ENCODE measurements at places on chromosomes 13 and 19.
A peak's percentile ranks its signal among the peaks of the same experiment; 100 is the strongest.

DNA sequence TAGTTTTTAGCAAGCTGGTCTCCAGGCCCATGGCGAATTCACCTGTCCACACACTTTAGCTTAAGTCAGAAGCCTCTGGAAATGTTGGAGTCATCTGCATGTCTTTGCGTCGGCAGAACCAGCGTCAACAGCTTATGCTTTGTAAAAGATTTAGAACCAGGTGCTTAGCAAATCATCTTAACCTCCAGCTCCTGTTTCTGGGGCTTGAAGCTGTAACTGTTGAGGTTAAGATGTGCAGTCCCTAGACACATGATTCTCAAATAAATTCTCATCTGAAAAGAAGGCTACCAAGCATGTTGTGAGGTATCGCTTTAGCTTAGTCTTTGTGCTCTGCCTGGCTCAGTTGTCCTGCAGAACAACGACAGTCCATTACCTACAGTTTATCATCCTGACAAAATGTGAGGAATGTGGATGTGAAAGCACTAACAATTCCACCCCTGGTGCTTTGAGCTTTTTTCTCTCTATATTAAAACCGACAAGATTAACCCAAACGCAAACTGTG, 4.4 kb downstream of the EFNB2 start:
- DNase-seq, result no peak

DNA sequence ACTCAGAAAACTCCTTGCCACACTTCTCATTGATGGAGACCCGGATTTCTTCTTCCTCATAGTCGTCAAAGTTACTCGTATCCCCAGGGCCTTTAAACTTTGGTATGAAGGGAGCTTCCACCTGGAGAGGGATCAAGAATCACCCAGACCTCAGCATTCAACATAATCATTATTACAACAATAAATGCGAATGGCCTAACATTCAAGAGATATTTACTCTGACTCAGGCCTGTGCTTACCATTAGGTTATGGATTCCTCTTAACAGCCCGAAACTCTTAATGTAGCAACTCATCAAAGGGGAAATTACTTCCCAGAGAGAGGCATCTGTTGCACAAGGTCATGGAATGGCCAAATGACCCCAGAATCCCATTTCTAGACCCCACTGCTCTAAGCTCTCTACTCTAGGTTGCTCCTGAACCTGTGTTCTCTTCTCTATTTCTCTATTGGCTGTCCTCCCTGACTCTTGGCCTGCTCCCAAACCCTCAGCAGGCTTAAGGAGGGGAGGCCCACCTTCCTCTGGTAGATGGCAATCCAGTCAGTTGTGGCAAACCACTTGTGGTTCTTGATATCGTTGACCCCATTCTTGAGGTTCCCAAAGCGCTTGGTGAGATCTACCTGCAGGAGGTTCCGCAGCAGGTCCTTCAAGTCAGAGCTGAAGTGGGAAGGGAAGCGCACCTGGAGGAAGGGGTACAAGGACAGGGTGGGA, 2.7 kb upstream of the SAMD1 start:
- no peak for DNase-seq

DNA sequence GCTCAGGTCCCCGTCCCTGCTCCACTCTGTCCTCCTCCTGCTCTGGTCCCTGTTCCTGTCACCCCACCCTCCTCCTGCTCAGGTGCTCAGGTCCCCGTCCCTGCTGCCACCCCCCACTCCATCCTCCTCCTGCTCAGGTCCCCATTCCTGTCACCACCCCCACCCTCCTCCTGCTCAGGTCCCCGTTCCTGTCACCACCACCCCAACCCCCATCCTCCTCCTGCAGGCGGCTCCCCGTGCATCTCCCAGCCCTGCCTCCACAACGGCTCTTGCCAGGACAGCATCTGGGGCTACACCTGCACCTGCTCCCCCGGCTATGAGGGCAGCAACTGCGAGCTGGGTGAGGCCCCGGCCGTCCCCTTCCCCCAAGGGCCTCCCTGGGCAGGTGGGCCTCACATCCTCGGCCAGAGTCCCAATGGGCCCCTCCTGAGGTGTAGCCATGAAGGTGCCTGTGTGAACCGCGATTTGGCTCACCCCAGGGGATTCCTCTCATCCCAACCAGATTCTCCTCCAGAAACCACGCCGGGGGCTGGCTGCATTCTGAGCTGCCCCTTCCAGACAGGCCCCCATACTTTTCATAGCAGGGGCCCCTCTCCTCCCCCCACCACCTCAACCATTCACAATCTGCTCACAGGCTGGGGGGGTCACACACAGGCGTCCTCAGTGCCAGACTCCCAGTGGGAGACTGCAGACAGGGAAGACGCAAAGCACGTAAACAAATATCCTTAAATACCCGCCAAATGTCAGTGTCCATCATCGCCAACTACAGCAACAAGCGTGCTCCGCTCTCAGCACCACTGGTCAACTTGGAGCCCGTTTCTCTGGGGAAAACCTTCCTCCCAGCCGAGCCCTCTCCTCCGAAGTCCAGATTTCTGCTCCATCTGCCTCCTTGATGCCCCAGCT, 4.6 kb downstream of the PROZ start:
- no peak for DNase-seq

- no peak for DNase-seq
Observed at GRCh38 chr13:35549481-35549880, 73.0 kb upstream of the MAB21L1 start.

DNA sequence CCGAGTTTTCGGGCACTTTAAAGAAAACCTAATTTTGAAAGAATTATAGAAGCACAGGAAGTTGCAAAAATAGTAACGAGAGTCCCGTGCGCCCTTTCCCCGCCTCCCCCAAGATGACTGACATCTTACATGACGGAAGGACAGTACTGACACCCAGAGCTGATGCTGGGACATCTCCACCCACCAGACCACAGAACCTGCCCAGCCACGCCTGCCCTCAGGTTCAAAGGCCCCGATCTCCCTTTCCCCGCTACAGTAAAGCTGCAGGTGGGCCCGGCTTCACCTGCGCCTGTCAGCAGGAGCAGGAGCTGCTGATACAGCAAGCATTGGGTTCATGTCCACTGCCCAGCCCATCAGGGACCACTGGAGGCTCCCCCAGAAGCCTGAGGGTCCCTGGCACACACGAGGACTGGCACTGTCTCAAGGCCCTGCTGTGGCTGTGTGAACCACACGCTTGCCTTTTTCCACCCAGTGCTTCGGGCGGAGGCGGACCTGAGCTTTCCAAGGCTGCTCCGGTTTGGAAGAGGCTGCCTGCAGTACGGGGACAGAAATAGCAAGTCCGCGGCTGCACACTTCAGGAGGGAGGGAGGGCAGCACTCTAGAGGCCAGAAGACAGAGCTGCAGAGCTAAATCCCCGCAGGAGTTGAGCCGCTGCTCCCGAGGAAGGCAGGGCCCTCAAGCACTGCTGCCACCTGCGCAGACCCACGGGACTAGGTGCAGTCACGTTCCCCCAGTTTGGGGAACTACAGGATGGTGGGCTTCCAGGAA, 8.7 kb downstream of the MAP2K2 start:
- DNase-seq, result peak; percentile 35

GRCh38 chr19:3073159-3073563, 10.9 kb upstream of the TLE5 start:
- DNase-seq, result no peak

GRCh38 chr13:114026481-114026880, 52.6 kb upstream of the C13orf46 start:
- DNase-seq, result no peak

DNA sequence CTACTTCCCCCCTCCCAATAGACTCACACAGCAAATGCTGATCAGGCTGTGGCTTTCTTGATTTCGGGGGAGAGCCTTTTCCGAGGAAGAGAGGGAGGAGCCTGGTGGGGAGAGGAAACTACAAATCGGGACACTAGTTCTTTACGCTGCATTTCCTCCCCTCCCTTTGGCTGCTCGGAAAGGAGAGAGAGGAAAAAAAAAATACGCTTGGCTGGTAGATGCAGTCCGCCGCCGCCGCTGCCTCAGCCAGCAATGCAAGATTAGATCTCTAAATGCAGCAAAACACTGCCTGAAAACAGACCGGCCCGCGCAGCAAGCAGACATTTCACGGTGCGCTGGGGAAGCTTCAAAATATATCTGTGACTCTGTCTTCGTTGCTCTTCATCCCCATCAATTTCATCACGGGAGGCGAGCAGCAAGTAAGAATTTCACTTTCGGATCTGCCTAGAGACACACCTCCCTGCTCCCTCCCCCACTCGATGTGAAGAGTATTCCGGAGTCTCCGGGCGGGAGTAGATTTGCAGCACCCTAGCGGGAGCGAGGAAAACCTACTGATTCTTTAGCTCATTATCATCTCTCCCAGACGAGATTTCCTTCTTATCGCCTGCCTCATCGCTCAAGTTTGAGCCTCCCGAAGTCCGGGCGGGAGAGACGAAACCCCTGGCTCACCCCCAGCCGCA, at the start of gene PCDH17:
PCDH17 (plus strand) TSS at position 149 of the 680 bp plus-strand sequence. CDS start 803 bp downstream, outside the sequence.
- DNase-seq, result no peak

- DNase-seq, result no peak
Observed at GRCh38 chr19:35344511-35345031, 3.1 kb upstream of the FFAR1 start.

DNA sequence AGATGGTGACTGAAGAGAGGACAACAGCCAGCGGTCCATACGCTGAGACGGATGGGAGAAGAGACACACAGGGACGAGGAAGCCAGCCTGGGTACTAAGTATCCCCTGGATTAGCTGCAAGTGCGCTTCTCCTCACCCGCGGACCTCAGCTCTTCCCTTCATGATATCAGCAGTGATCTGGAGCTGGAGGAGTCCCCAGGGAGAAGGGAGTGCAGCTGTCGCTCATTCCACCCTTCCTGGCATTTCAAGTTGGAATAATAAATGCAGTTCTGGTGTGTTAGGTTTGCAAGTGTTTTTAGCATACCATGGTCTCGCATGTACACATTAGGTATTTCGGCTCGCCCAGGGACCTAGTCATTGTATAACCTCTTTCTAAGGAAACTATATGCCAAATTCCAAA, 88.5 kb upstream of the C1QTNF9B start:
- no peak for DNase-seq

GRCh38 chr13:37769545-37769944, 100.0 kb downstream of the TRPC4 start:
- no peak for DNase-seq

DNA sequence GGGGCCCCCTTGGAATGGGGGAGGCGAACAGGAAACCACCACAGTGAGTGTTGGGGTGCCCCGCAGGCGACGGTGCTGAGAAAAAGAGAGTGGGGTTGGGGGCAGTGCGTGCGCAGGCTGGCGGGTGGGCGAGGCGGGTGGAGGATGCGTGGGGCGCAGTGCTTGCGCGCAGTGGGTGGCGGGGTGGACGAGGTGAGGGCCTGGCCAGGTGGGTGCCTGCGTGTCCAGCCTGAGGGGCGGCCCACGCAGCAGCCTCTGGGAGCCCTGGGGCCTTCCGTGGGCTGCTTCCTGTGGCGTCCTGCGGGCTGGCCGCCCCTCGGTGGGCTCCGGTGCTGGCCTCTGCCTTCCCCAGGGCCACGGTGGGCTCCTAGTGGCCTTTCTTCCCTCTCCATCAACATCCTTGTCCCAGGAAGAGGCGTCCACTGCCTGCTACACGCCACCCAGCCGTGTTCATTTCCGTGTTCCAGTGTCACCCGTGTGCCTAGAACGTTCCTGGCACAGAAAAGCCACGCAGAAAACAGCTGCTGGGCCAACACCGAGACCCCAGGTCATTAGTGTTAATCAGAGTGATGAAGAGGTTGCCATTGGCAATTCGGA, 7.1 kb downstream of the ATP11A start:
- DNase-seq, result no peak

GRCh38 chr13:44133626-44134025, 240.0 kb upstream of the SERP2 start:
- no peak for DNase-seq

GRCh38 chr13:36436811-36437210, 4.5 kb downstream of the CCNA1 start:
- DNase-seq, result no peak

DNA sequence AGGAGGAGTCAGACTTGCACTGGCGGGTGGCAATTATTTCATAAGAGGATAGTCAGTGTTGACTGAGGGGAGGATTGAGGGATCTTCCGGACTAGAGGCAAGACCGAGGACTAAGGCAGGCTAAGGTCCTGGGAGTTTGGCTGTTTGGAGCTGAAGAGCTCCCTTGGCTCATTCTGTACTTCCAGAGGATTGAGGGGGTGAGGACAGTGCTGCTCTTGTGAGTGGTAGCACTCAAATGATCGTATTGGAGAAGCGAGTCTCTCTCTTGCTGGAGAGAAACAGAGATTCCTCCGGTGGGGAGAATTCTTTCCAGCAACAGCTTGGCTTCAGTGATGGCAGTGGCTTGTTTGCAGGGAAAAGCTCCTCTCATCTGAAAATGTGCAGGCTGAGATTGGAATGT, 47.1 kb downstream of the ING1 start:
- DNase-seq, result no peak

DNA sequence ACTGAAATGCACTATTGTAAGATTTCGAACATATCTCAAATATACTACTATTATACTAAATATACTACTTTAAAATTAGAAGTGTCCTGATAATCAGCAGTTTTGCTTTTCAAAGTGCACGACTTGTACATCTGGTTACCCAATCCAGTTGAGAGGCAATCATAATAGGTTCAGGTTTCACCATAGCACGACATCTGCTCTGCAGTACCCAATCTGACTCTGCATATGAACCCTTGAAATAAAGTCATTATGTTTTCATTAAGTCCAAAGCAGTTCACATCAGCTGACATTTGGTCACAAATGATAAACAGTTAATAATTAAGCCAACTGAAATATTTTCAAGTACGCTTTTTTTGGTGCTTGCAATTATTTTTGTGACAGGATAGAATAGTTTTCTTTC, 90.6 kb downstream of the PCDH9 start:
- no peak for DNase-seq

GRCh38 chr19:54137699-54138488, at the start of gene CNOT3:
TSS of gene CNOT3 (plus strand) at chr19:54137762. CDS start at chr19:54142979, 5,217 bp downstream.
- no peak for DNase-seq

GRCh38 chr13:57877601-57878000, 246.1 kb downstream of the PCDH17 start:
- DNase-seq, result no peak

DNA sequence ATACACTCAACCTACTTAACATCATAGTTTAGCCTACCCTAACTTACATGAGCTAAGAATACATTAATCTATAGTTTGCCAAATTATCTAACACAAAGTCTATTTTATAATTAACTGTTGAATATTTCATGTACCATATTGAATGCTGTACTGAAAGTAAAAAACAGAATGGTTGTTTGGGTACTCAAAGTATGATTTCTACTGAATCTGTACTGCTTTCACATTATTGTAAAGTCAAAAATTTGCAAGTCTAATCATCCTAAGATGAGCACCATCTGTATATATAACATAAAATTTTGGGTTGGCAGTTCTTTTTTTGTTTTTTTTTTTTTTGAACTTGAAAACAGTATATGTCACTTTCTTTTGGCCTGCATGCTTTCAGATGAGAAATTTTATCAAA, 1212.6 kb downstream of the SLITRK5 start:
- no peak for DNase-seq

- peak; percentile 45 for DNase-seq
Observed at GRCh38 chr19:13974073-13974472, 21.8 kb downstream of the DCAF15 start.

GRCh38 chr13:26758496-26759157, 2.0 kb downstream of the GPR12 start:
- no peak for DNase-seq

- no peak for DNase-seq
Observed at GRCh38 chr13:51113969-51114368, 2.9 kb upstream of the C13orf42 start.

- no peak for DNase-seq
Observed at GRCh38 chr19:28426110-28426729, 786.7 kb downstream of the UQCRFS1 start.

- no peak for DNase-seq
Observed at GRCh38 chr13:76619631-76620030, 266.6 kb downstream of the KCTD12 start.
